ENCODE measurements at places on chromosomes 16 and 17. TPM values are rescaled to one million over a fixed set of nuclear protein-coding genes. Genes with fewer than 3 reads are reported as not detected.

ABCC11 gene
- total RNA-seq = not detected

PROCA1 gene
- total RNA-seq = 0.66 TPM

- DNase-seq = no peak
These were observed 10.0 kb downstream of the CMC2 start for GRCh38 chr16:80996688-80997138.

GRCh38 chr17:17403899-17404576 lies 72.8 kb upstream of the MED9 start:
- no peak for DNase-seq

GRCh38 chr17:75691801-75692626 lies 24.9 kb downstream of the SAP30BP start:
- DNase-seq = no peak

Data from pulmonary artery endothelial cell (primary cell).